ENCODE measurements at places on chromosomes 13 and 19.

- no peak for DNase-seq
Measured at GRCh38 chr13:53200075-53200474, 171.5 kb downstream of the OLFM4 start.

- no peak for DNase-seq
Measured at GRCh38 chr19:15471639-15472101, 7.3 kb upstream of the RASAL3 start.

GRCh38 chr19:43596842-43597461 lies 557 bp downstream of the ZNF576 start:
- DNase-seq = peak; percentile 41

DNA sequence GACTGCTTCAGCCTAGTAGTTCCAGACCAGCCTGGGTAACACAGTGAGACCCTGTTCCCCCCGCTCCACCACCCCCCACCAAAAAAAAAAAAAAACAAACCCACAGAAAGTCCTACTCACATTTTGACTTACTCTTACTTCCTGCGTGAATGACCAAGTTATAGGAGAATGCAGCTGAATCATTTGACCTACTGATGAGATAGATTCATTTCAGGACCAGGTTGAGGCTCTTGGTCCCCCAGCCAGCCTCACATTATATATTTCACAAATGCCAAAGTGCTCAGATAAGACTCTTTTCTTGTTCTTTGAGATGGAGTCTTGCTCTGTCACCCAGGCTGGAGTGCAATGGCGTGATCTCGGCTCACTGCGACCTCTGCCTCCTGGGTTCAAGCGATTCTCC lies 70.2 kb downstream of the KLF5 start:
- DNase-seq = no peak

DNA sequence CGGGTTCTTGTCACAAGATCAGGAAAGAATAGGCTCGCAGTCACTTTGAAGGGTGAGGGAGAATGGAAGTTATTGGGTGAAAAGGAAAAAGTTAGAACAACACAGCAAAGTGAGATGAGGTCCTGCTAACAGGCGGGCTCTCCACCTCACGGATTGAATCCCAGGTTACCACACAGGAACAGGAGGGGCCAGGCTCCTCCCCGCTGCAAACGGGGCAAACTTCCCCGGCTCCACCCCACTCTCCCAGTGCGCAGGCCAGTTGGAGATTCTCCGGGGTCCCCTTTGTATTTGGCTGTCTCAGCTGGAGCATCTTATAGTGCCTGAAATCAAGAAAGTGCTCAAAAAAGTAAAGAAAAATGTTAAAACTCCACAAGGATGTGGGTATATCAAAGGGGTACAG lies 78.3 kb upstream of the IPO5 start:
- no peak for DNase-seq

- DNase-seq = no peak
Measured at GRCh38 chr19:29564574-29565005, 38.8 kb downstream of the VSTM2B start.

DNA sequence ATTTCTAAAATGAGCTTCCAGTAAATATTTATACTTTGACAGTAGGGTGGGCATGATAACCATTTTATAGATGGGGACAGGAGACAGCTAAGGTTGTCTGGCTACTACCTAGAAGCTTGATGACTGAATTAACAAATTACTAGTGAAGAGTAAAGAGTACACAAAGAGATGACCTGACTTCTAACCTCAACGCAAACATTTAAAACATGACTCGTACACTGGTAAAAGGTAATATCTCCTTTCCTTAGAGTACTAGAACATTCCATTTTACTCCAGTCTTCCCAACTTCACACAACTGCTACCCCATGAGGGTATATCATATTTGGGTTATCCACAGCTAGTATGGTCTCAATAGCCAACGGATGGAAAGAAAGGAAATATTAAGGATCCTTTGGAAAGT lies 258.9 kb downstream of the FOXO1 start:
- DNase-seq = no peak

GRCh38 chr13:85661675-85662074 lies 137.5 kb downstream of the SLITRK6 start:
- no peak for DNase-seq

- DNase-seq = peak; percentile 59
Measured at GRCh38 chr19:42436006-42436405, 6.7 kb downstream of the CXCL17 start.

GRCh38 chr13:110628477-110628793 lies 13.1 kb downstream of the NAXD start:
- peak; percentile 16 for DNase-seq

DNA sequence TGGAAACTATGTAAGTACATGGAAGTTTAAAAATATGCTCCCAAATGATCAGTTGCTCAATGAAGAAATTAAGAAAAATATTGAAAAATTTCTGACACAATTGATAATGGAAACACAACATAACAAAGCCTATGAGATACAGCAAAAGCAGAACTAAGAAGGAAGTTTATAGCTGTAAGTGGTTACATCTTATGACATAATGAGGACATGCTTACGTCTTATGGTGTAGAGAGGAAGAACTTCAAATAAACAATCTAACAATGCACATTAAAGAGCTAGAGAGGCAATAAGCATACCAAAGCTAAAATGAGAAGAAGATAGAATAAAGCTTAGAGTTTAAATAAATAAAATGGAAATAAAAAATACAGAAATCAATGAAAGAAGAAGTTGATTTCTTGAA lies 50.0 kb upstream of the CEACAM21 start:
- DNase-seq = no peak

GRCh38 chr13:66506051-66506777 lies 723.9 kb downstream of the PCDH9 start:
- DNase-seq = no peak

DNA sequence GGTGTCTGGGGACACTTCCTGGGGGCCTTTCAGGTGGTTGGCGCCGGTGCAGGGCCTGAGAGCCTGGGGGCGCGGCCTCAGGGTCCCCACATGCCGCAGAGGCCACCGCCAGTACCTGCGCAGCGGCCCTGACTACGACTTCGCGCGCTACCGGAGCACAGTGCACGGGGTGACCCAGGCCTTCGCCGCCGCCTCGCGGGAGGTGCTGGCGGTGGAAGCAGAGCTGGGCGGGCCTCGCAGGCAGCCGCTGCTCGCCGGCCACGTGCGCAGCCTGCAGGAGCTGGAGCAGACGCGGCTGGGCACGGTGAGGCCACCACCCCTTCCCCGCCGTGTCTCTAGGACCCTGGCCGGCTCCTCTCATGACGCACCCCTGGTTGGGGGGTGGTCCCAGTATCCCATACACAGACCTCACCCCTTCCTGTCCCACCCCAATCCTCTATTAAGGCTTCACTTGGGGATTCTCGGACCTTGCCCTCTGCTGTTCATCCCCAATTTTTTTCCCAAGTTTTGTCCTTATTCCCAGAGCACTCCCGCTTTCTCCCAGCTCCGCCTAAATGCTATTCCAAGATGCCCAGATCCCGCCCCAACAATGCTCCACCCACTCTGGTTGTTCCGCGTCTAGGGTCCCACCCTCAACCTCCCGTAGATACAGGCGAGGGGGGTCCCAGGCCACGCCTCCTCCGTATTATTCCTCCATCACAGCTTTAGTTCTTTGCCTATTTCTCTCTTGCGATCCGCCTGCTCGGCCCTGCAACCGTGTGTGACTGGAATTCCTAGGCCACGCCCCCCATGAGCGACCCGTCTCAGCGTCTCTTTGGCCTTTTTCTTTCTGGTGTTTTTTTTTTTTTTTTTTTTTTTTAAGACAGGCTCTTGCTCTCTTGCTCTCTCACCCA lies 1.0 kb downstream of the REX1BD start:
- DNase-seq = peak; percentile 92

- no peak for DNase-seq
Measured at GRCh38 chr19:40162104-40162503, 29.1 kb upstream of the MAP3K10 start.

- DNase-seq = no peak
Measured at GRCh38 chr19:58559275-58560006, 1.0 kb upstream of the UBE2M start.

- DNase-seq = peak; percentile 59
Measured at GRCh38 chr13:108915634-108916512, 286.5 kb downstream of the MYO16 start.

DNA sequence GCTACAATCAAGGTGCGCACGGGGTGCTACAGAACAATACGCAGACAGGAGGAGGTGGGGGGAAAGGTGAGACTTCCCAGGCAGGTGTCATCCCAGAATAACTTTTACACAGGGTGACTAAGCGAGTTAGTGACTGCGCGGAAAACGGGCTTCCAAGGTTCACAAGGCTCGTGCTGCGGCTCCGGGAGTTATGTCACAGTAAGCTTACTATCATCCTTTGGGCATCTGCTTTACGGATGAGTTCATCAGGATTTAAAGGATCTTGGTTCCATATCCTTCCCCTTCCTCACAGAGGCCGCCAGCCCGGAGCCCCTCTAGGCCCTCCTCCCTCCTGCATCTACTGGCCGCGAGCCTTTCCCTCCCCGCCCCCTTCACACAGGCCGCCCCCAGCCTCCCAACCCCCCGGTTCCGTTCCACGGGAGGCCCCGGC lies 474 bp upstream of the IFT88 start:
- peak; percentile 67 for DNase-seq

- no peak for DNase-seq
Measured at GRCh38 chr19:3398114-3398899, 31.9 kb downstream of the NFIC start.

- DNase-seq = no peak
Measured at GRCh38 chr13:98476538-98476966, 100.4 kb downstream of the STK24 start.

DNA sequence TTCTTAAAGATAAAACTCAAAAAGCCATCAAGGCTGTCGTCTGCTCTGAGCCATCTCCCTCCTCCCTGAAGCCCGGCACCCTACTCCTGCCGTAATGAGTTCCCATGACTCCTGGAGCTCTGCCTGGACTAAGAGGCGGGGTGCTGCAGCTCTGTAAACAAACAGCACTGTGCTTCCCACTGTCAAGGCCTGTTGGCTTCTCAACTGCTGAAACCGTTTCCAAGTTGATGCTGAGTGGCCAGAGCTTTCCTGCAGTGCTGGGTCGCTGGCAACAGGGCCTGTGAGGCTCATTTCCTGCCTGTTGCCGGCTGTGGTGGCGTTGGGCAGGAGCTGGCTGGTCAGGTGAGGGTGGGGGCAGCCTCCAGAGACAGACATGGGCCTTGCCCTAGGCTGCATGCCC lies 26.7 kb upstream of the ISYNA1 start:
- peak; percentile 96 for DNase-seq

GRCh38 chr19:12064590-12065538 lies at the start of gene ZNF844:
ZNF844 (plus strand) TSS chr19:12064731; CDS start chr19:12064874, 143 bp downstream.
- DNase-seq = no peak

DNA sequence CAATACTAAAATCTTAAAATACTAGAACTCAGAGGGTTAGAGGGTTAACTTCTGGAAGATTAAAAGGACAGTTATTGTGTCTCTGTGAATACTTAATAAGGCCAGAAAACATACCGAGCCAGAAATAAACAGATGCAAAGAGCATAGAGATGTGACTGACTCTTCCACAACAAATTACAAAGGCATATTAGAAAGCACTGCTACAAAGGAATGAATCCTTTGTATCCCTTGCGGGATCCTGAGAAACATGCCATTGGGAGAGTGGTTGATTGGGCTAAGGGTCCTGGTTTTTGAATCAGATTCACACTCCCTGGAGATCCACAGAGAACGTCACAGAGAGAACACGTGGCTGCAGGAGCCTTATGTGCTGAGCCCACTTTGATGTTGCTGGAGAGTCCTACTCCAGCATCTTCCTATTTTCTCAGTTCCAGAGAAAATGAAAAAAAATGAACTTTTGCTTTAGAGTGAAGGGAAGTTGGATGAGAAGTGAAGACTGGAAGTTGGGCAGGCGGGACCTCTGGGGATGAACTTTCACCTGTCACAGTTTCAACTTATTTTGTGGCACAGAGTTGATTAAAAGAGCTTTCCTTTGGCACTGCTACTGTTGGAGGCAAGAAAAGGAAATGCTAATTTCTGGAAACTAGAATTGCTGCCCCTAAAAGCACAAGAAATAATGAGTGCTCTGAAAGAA lies 309.9 kb downstream of the DCT start:
- no peak for DNase-seq

- no peak for DNase-seq
Measured at GRCh38 chr13:24267274-24267673, 42.1 kb upstream of the C1QTNF9 start.

DNA sequence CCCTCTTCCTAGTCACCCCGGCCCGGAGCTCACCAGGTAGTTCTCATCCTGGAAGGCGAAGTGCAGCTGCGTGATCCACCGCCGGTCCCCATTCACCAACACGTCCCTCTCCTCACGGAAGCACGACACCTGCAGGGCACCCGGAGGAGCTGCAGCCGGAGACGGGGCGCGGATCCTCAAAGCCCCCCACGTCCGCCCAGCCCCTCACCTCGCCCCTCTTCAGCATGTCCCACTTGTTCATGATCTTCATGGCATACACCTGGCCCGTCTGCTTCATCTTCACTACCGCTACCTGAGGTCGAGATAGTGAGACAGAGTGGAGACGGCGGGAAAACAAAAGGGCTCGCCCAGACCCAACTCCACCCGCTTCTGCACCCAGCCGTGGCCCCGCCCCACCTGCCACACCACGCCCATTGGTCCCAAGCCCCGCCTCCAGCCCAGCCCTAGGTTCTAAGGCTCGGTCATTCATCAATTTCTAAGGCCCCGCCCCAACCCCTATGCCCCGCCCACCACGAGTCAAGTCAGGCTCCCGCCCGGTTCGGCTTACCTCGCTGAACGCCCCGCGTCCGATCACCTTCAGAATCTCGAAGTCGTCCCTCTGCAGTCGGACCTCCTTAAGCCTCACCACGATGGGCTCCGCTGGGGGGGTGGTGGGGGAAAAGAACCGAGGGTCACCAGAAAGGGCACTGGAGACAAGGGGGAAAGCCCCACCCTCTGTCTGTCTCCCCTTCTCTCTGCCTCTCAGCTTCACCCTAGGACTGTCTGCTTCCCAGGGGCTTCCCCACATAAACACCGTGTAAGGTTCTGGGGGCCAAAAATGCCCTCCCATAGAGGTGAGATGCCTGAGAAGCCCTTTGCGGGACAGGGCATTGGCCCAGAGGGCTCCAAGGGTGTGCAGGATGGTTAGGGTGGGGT lies 2.8 kb downstream of the DMPK start:
- peak; percentile 94 for DNase-seq

- DNase-seq = peak; percentile 74
Measured at GRCh38 chr19:33638167-33639034, 16.6 kb downstream of the CHST8 start.

- no peak for DNase-seq
Measured at GRCh38 chr19:995051-995827, 5.0 kb upstream of the GRIN3B start.

DNA sequence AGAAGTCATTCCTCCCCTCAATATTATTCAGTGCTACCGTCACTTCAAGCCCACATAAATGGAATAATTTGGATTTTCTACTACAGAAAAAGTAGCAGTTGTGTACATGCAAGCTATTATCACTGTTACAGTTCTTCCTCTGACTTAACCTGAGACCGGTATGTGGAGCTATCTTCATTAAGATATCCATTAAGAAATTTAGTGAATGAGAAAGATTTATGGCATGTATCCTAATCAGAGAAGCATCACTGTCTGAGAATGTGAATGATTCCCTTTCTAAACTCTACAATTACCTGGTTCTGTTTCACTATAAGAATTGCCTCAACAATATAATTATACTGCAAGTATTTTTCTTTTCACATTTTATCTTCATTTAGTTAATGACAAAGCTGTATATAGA lies 278.7 kb downstream of the KLF5 start:
- DNase-seq = no peak

GRCh38 chr13:32895296-32895695 lies 120.9 kb upstream of the KL start:
- DNase-seq = no peak

- DNase-seq = no peak
Measured at GRCh38 chr13:71866335-71867130, 471 bp downstream of the DACH1 start.

GRCh38 chr19:30783936-30784335 lies 411.8 kb downstream of the ZNF536 start:
- DNase-seq = no peak
